ENCODE measurements at places on chromosomes 2 and 18.

DNA sequence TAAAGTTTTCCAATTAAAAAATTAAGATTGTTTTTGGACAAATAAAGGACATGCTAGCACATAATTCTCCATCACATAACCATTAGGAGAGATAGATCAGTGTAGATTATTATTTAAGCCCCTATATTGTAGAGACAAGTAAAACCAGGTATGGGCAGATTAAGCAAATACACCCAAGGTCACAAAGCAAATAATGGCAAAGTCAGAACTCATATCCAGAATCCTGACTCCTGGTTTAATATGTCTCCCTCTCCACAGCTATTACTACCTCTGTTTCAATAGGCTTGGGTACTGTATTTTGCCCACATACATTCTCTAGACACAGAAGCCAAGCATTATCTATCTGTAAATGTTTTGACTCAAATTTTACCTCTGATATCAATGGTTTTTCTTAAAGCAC lies 282.3 kb downstream of the EPHA4 start:
- DNase-seq, result no peak

DNA sequence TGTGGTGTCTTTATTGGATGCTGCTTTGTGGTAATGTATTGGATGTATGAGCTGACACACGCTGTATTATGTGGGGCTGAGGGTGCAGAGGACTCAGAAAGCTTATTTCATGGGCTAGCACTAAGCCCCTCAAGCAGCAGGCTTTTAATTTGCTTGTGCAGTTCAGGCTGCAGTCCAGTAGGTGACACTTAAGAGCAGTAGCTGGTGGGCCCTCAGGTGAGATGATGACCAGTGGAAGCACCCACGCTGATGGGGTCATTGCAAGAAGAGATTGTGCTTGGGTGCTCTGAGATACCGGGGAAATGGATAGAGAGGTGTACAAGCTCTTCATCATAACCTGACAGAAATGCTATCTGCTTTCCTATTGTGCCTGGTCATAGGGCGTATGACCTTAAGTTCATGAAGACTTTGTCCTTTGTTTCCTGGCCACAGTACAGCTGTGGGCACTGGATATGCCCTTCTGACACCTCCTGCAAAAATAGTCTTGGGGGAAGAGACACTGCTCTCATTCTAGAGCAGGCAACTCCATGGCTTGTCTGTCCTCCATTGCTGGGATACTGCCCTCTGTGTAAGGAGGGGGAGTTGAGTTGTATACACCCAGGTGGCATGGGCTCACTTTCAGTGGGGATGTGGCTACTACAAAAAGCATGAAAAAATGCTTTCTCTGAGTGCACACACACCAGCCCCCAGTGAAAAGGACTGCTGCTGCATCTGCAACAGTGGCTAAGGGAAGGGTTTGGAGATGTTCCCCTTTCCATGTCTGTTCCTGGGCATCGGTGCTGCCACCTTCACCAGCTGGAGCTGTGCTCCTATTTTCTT lies 205.7 kb upstream of the ZSWIM2 start:
- DNase-seq, result no peak

DNA sequence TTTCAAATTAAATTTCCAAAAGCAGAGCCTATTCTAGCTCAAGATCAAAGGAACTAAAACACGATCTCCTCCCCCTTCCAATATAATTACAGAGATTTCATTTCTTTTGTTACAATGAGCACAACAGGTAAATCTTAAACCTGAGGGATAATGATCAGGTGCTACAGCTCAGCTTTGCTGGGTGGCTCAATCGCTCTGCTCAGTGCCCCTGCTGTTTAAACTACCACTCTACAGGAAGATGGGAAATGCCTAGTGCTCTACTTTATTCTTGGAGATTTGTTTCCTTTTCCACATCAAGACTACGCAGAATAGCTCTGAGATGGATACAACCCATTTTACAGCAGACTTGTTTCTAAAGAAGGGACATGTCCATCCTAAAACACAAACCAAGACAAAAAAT lies 162.3 kb downstream of the TCF4 start:
- no peak for DNase-seq

DNA sequence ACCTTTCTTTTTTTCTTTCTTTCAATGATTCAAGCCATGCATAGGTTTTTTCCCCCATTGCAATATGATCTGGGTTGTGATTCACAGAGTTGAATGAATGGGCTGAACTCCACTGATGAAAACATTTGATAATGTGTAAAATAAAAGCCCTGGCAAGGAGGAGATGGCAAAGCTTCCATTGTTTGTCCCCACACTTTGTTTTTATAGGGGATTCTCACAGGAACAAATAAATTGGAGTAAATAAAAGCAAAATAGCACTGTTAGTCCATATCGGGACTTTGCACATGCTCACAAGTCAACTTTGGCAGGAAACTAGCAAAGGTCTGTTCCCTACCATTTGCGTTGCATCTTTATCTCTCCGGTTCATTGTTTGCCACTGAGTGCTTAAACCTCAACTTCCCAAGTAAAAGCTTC lies 55.7 kb downstream of the MEIS1 start:
- DNase-seq, result no peak

GRCh38 chr18:77512152-77512551 lies 262.5 kb downstream of the GALR1 start:
- DNase-seq, result no peak

GRCh38 chr2:74894272-74894981 lies 60.5 kb downstream of the HK2 start:
- no peak for DNase-seq

DNA sequence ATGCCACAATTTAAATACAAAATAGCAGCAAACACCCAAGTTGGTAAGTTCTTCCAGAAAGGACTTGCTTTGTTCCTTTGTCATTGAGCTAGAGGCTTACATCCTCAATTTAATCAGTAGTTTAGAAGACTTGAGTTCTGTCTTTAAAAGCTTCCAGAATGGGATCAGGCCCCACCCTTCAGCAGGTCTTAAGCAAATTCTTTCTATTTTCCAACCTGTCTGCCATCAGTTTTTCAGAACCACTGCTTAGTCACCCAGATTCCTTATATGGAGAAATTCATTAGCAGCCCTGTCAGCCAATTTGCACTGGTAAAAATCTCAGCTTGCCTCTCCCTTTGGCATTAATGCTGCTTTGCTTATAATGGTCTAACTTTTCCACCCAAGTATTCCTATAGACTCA lies 263.6 kb upstream of the HNMT start:
- DNase-seq, result no peak

DNA sequence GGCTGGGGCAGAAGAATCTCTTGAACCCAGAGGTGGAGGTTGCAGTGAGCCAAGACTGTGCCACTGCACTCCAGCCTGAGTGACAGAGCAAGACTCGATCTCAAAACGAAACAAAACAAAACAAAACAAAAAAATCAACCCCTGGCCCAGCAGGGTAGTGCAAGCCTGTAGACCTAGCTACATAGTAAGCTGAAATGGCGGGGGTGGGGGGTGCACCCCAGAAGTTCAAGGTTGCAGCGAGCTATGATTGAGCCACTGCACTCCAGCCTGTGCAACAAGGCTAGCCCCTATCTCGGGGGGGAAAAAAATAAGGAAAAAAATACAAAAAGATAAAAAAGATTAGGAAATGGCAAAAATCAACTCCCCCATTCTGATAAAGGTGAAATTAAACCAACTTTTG lies 6.4 kb downstream of the ATL2 start:
- DNase-seq, result no peak

DNA sequence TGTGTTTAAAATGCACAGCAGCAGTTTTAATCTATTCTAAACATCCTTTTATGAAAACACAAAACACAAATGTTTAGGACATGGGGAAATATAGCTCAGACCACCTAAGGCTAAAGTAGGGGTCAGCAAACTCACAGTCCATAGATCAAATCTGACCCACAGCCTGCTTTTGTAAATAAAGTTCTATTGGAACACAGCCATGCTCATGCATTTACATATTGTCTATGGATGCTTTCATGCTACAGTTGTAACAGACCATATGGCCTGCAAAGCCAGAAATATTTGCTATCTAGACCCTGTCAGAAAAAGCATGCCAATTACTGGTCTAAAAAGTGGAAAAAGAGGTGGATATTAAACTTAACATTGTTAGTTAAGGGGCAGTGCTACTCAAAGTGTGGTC lies 1105.4 kb upstream of the KLHL29 start:
- no peak for DNase-seq
